M059J (cell line): ENCODE measurements at places on chromosomes 7 and 10. TPM values are rescaled to one million over a fixed set of nuclear protein-coding genes. Genes with fewer than 3 reads are reported as not detected.
A peak's percentile ranks its signal among the peaks of the same experiment; 100 is the strongest.

Gene GSDME
- total RNA-seq: 17.4 and 24.8 TPM in 2 replicates

DNA sequence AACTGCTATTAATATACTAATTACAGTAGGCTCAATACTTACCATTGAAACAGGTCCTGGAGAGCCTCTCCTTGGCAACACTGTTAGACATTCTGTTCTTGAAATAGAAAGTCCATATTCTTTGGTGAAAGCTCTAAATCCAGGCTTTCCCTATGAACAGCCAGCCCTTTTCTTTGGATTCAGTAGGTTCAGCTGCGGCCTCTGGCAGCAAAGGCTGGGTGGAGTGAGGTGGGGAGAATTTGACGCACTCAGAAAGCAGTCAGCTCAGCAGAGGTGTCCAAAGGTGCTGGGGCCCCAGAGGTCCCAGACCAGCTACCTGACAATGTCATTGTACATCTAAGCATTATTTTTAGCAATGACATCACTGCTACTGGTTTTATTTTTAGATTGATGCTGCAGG lies 146.1 kb downstream of the GRK5 start:
- DNase-seq: no peak

DNA sequence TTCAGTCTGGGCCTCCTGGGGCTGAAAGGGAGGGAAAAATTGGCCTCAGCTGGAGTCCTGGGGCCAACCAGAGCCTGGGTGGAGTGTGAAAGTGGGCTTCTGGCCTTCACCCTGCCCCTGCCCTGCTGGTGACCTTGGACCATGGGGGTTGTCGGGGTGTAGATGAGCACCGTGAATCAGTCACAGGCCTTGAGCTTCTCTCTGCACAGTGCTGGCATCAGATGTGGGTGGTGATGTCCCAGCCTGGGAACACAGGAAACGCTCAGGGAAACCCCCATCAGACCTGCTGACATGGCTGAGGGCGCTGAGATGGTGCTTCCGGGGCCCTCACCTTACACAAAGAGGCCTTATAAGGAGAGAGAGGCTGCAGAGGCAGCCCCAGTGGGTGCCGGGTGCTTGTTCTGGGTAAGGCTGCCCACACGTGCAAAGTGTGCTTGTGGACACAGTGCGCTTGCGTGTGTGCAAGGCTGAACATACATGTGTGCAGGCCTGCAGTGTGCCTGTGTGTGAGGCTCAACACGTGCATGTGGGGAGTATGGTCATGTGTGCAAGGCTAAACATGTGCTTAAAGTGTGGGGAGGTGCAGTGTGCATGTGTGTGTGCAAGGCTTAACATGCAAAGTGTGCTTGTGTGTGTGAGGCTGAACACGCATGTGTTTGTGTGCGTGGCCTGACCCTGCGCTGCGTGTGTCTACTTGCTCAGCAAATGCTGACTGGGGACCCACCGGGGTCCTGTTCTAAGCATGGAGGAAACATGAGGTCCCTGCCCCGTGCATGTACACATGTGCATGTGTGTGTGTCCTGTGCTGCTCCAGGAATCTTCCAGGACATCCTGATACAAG lies 6.5 kb downstream of the ARPC1B start:
- no peak for DNase-seq

GRCh38 chr10:33279811-33280602 lies 54.5 kb downstream of the NRP1 start:
- DNase-seq: no peak

Gene WDR11
- total RNA-seq: 24.1 and 28.4 TPM in 2 replicates

- DNase-seq: peak; percentile 68
Observed at GRCh38 chr7:6317797-6318438, 45.5 kb upstream of the CYTH3 start.

Gene UFSP1
- 0.91 and 1.3 TPM in 2 replicates for total RNA-seq

Gene FAM25A
- not detected in 2 replicates for total RNA-seq

GRCh38 chr10:102322914-102323313 lies 72.6 kb upstream of the NFKB2 start:
- peak; percentile 65 for DNase-seq

GRCh38 chr10:79400146-79401004 lies 45.0 kb downstream of the ZCCHC24 start:
- peak; percentile 57 for DNase-seq

Gene MYL10
- total RNA-seq: not detected in 2 replicates

DNA sequence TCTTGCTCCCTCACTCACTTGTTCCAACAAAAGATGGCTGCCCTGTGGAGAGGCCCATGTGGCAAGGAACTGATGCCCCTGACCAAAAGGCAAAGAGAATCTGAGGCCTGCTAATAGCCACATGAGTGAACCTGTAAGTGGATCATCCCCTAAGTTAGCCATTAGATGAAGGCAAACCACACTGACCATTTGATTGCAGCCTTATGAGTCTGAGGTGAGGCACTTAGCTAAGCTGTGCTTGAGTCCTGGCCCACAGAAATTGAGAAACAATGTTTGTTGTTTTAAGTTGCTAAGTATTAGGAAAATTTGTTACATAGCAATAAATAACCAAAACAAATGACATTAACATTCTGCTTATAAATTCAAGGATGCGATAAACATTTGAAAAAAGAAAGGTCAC lies 100.1 kb upstream of the BET1 start:
- DNase-seq: no peak

DNA sequence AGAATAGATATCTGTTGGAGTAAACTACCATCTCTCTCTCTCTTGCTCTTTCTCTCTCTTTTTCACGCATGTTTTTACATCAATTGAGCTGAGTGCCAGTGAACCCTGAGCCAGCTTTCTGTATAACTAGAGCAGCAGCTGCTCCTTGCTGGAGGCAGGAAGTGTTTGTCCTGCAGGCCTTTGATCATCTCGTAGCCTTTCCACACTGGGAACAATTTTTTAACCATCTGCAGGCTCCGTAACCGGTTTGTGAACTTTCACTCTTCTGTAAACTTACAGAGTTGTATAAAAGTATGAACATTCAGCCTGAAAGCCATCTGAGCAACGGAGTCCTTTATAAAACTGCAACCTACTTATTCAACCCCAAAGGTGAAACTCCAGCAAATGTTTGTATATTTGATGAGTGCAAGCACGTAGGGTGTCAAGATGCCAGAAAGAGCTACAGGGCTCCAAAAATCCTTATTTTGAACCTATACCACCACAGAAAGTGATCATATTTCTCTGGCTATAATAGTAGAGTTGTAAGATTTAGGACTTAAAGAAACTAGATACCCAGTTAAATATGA lies 162.8 kb upstream of the NFE2L3 start:
- no peak for DNase-seq

DNA sequence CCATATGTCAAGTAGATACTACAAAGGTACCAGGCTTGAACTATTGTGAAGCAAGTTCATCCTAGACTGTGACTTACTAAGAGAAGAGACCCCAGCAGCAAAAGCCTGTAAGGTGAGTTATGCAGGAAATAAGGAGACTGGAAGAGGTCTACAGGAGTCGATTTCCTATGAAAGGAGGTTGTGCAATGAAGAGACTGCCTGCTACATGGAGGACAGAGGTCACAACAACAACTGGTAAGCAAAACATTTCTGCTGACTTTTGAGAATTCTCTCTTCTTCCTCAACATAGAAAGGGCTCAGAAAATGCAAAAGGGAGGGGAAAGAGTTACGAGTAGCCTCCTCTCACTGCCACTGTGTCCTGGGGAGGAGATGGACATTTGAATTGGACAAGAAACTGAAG lies 42.4 kb downstream of the PDK4 start:
- DNase-seq: no peak
